ENCODE measurements at places on chromosomes 16 and 17.

GRCh38 chr17:66492561-66493005, 190.2 kb downstream of the PRKCA start:
- no peak for DNase-seq

GRCh38 chr16:57341441-57342303, 16.9 kb upstream of the CCL22 start:
- no peak for DNase-seq

DNA sequence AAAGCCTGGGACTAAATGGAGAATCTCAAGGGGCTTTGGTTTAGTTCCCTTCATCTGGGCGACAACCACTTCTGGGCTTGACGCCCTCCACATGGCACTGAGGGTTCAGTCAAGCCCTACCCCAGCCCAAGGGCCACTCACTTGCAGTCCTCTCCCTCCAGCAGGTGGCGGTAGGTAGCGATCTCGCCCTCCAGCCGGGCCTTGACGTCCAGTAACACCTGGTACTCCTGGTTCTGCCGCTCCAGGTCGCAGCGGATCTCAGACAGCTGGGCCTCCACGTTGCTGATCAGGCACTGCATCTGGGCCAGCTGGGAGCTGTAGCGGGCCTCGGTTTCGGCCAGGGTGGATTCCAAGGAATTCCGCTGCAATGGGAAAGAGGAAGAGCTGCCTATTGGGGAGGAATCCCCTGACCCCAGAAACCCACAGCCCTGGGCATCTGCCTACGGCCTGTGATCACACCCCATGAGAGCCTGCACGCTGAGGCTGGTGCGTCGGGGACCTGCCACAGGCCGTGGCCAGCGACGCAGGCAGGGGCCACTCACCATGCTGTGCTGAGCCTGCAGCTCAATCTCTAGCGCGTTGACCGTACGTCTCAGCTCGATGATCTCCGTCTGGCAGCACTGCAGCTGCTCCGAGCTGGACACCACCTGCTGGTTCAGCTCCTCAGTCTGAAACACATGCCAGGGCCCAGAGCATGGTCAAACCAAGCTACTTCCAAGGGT, 2.7 kb downstream of the KRT36 start:
- no peak for DNase-seq

DNA sequence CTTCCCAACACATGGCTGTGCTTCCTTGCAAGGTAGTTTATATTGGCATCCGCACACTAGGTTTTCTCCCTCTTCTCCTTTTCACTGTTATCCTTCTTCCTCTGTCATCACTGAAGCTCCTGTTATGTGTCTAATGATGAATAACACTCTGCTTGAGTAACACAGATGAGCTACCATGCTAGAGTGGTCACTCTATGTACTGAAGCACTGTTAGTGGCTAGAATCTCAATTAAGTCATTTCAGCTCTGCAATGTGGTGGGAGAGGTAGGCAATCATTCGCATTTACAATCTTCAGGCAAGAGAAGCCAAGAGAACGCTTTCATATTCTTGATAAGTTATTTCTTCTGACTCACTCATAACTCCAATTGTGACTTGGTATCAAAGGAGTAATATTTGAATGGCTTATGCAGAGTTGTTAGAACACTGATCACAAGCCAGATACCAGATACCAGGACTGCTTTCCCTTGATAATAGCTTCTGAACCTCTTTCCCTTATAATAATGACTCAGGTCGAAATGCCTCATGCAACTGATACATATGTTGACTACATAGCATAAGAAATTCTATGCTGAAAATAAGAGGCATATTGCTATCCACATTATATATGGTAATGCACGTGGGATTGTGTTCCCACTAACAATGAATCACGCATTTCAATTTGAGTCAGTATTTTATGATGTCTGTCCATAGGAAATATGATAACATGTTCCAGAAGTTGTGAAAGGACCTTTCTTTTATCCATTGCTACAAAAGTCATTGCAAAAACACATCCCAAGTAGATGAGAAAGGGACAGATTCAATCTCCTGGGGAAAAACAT, 158.0 kb upstream of the HS3ST3A1 start:
- DNase-seq = no peak

GRCh38 chr16:52463904-52464303, 83.0 kb downstream of the TOX3 start:
- no peak for DNase-seq

DNA sequence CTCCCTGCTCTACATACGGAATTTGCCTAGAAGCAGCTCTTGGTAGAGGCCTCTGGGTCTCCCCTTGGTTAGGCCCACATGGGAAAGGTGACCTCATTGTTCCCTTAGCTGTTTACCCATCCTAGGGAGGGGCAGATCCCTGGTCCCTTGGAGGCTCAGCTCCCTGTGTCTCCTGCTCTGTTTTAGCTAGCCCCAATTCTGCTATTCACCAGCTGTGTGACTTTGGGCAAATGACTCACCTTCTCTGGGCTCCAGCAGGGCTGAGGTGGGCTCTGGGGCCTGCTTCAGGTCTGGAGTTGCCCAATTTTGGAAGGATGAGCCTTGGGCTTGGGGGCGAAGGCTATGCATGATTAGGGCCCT, 3.9 kb downstream of the ABCC3 start:
- no peak for DNase-seq

- DNase-seq = no peak
Observed at GRCh38 chr16:67672739-67673662, 6.4 kb downstream of the C16orf86 start.

GRCh38 chr16:85912211-85912974, 13.4 kb downstream of the IRF8 start:
- DNase-seq = no peak

DNA sequence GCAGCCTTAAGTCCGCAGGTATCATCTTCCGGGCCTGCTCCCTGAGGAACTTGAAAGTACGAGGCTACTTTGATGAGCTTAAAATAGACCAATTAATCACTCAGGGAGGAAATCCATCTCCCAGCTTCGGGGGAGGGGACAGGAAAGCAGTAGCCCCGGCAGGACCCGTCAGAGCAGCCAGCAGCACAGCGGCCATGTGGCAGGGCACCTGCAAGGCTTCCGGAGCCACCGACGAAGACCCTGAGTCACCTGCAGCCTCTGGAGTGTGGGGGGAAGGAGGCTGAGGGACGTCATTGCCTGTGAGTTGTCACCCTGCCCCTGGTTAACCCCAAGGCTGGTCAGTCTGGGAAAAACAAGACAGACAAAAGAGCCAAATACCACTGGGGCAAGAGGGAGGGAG, 4.4 kb upstream of the CYB561 start:
- DNase-seq = no peak

DNA sequence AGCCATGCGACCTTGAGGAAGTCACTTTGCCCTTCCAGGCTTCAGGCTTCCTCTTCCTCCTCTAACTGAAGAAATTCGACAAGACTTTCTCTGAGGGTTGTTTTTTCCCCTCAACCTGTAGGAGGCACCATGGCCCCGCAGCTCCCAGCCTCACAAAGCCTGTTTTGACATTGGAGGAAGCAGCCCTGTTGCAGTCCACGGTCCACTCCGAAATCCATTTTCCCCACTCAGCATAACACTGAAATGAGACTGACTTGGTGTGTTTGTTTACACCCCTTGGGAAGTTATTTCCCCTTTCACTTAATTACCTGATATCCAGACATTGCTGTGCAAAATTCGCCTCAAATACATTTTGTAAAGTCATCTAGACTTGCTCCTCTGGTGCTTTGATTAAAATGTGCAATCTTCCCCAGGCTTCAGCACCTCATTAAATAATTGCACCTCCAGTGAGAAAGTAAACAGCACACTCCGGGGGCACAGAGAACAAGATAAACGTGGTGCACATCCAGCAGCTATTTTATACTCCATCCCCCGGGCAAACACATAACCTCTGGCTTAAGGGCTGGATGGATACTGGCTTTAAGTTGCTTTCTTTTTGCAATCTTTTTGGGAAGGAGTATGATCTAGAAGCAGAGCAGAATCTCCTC, 41.4 kb upstream of the PIRT start:
- no peak for DNase-seq

GRCh38 chr17:6471531-6472465, 27.5 kb downstream of the PIMREG start:
- DNase-seq = no peak

- no peak for DNase-seq
Observed at GRCh38 chr17:38864636-38865398, 5.0 kb upstream of the LASP1 start.

GRCh38 chr17:32110596-32110995, 31.7 kb upstream of the RHOT1 start:
- no peak for DNase-seq

All from stimulated activated CD4-positive, alpha-beta T cell treated with anti-CD3 and anti-CD28 coated beads, Interleukin-12 subunit alpha, Interleukin-12 subunit beta, amount 100 ng/mL, for 24 hours (primary cell).